ENCODE measurements at places on chromosomes 12 and 14.
A peak's percentile ranks its signal among the peaks of the same experiment; 100 is the strongest.

GRCh38 chr14:34027990-34028495 lies 77.2 kb upstream of the EGLN3 start:
- no peaks in the 10 kb centered on the region for H3K36me3 ChIP-seq
- H3K27me3 ChIP-seq = no peaks in the 10 kb centered on the region
- no peak overlapping the region for H3K27ac ChIP-seq

DNA sequence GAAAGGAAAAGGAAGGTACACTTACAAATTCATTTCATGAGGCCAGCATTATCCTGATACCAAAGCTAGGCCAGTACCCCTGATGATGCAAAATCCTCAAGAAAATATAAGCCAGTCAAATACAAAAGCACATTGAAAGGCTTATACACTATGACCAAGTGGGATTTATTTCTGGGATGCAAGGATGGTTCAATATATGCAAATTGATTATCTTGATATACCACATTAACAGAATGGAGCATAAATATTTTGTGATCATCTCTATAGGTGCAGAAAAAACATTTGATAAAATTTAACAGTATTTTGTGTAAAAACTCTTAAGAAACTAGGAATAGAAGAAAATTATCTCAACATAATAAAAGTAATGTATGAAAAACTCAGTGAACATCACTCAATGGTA lies 97.0 kb upstream of the BCAT1 start:
- H3K4me3 ChIP-seq = no peak overlapping the region
- no peak for DNase-seq
- H3K27me3 ChIP-seq = no peaks in the 10 kb centered on the region
- H3K4me1 ChIP-seq = no peaks in the 10 kb centered on the region
- H3K36me3 ChIP-seq = peaks cover 24% of the 10 kb centered on the region
- H3K27ac ChIP-seq = no peak overlapping the region

DNA sequence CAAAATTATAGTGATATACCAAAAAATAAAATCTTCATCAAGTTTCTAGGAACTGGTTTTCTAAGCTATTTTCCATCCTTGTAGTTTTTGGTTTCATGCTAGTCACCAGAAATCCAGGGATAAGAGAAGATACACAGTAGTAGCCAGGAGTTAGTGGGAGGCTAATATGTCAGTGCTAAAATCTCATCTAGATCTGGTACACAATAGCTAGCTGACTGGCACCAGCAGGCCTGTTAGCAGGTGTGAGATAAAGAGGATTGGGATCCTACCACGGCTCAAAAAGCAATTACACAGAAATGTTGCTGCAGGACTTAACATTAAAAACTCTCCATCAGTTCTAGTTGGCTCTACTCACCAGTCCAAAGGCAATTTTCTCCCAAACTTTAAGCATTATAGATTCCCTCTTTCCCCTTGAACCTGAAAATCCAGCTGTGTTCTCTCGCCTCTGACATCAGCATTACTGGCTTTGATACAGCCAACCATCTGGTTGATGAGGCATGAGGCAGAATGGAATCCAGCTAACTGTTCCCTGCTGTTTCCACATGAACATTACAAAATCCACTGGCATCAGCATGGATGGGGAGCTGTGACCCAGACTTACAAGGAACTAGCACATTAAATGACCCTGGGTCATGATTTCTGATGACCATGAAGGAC lies 41.8 kb upstream of the CCDC196 start:
- DNase-seq = no peak
- no peak overlapping the region for H3K27ac ChIP-seq
- H3K4me3 ChIP-seq = no peak overlapping the region
- no peaks in the 10 kb centered on the region for H3K27me3 ChIP-seq
- 0 out of 2 replicates have a peak, but pooled peaks cover 5% of the 10 kb centered on the region for H3K36me3 ChIP-seq

- DNase-seq = no peak
- no peaks in the 10 kb centered on the region for H3K36me3 ChIP-seq
- H3K27me3 ChIP-seq = no peaks in the 10 kb centered on the region
Measured at GRCh38 chr14:100312877-100313400, 6.7 kb upstream of the SLC25A29 start.

- H3K27ac ChIP-seq = no peak overlapping the region
- no peaks in the 10 kb centered on the region for H3K27me3 ChIP-seq
- H3K36me3 ChIP-seq = no peaks in the 10 kb centered on the region
- no peak for DNase-seq
- H3K4me1 ChIP-seq = no peaks in the 10 kb centered on the region
Measured at GRCh38 chr12:64884164-64884542, 59.7 kb downstream of the TBC1D30 start.

GRCh38 chr12:3117144-3117581 lies 40.0 kb downstream of the TSPAN9 start:
- no peak overlapping the region for H3K27ac ChIP-seq
- H3K4me3 ChIP-seq = no peak overlapping the region
- H3K36me3 ChIP-seq = 0 out of 2 replicates have a peak, but pooled peaks cover 2% of the 10 kb centered on the region
- H3K27me3 ChIP-seq = no peaks in the 10 kb centered on the region
- no peak for DNase-seq

DNA sequence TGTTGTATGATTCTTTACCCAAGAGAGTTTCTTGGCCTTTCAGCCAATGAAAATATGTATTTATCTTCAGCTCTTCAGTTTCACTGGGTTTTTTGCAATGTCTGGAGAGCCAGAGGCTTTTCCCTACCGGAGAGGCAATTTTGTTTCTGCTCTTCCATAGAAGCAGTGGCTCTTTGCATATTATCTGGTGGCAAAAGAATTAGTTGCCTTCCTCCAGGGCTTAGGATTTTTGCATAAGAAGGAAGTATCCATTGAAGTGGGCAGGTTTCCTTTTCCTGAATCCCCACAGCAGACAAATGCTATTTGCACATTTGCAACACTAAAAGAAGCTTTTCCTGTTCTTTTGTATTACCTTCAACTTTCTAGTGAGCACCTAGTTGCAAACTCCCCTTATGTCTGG lies 75.2 kb downstream of the NTS start:
- H3K36me3 ChIP-seq = peaks cover 16% of the 10 kb centered on the region
- peak; percentile 59 for DNase-seq
- peaks cover 7% of the 10 kb centered on the region for H3K4me1 ChIP-seq
- no peaks in the 10 kb centered on the region for H3K27me3 ChIP-seq
- peak overlapping the region; percentile 38 for H3K4me3 ChIP-seq

DNA sequence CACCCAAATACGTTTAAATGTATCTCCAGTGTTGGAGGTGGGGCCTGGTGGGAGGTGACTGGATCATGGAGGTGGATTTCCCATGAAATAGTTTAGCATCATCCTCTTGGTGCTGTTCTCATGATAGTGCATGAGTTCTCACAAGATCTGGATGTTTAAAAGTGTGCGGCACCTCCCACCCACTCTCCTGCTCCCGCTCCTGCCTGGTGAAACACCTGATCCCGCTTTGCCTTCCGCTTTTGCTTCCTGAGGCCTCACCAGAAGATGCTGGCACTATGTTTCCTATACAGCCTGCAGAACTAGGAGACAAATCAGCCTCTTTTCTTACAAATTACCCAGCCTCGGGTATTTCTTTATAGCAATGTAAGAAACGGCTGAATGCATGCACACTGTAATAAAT lies 20.1 kb downstream of the EIF5 start:
- no peaks in the 10 kb centered on the region for H3K36me3 ChIP-seq
- no peaks in the 10 kb centered on the region for H3K27me3 ChIP-seq
- H3K27ac ChIP-seq = no peak overlapping the region

DNA sequence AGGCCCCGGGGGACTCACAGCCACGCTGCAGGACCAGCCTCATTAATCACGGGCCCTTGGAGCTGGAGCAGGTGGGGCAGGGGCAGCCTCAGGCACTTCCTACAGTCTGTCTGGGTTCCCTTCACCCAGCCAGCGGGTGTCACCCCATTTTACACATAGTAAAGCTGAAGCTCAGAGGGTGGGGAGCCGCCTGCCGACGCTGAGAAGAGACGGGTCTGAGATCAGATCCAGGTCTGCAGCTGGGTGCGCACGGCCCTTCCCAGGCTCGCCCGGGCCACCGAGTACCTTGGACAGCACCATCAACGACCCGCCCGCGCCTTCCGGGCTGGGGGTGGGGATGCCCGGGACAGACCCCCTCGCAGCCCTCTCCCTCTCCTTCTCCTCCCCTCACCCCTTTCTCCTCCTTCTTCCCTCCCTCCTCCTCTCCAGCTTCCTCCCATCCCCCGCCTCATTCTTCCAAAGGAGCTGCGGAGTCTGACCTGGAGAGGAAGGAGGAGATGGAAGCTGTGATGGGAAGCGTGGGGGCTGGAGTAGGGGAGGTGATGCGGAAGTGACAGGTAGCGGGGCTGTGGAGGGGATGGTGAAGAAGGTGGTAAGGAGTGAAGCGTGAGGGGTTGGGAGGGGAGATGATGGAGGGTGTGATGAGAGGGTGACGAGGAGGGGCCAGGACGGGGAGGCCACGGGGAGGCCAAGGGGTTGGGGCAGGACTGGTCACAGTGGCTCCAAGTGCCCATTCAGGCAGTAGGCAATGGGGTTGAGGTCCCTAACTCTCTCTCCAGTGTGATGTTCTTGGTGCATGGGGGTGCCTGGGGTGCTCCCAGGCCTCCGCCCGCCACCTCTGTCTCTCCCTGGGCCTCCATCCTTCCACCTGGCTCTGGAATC lies 8.8 kb downstream of the DTX1 start:
- H3K4me3 ChIP-seq = peak overlapping the region; percentile 56
- H3K36me3 ChIP-seq = no peaks in the 10 kb centered on the region
- peaks cover 4% of the 10 kb centered on the region for H3K4me1 ChIP-seq
- DNase-seq = peak; percentile 85
- H3K27me3 ChIP-seq = no peaks in the 10 kb centered on the region
- no peak overlapping the region for H3K27ac ChIP-seq

- H3K27ac ChIP-seq = no peak overlapping the region
- no peak overlapping the region for H3K4me3 ChIP-seq
- DNase-seq = no peak
- no peaks in the 10 kb centered on the region for H3K4me1 ChIP-seq
Measured at GRCh38 chr12:6165395-6165794, 34.8 kb upstream of the CD9 start.

GRCh38 chr14:94474581-94475031 lies 1.4 kb downstream of the SERPINA9 start:
- H3K4me3 ChIP-seq = no peak overlapping the region
- no peak overlapping the region for H3K27ac ChIP-seq
- H3K27me3 ChIP-seq = no peaks in the 10 kb centered on the region
- no peaks in the 10 kb centered on the region for H3K4me1 ChIP-seq

DNA sequence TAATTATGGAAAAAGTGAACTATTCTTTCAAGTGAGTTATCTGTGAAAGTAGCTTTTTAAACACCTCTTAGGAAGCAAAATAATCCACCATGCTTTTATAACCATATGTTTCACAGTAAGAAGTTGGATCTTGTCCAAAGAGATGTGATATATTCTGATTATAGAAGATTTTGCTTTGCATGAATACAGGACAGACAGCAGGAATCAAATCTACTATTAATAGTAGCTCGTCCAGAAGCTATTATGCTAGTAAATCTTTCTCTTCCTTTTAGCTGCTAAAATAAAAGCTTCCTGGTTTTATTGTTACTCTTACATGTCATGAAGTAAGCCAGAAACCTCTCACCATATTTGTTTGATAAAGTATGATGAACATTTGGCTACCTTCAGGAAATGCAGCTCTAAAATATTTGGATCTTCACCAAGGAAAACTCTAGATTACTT lies 257.0 kb downstream of the IPO8 start:
- no peaks in the 10 kb centered on the region for H3K4me1 ChIP-seq
- H3K27ac ChIP-seq = no peak overlapping the region
- H3K27me3 ChIP-seq = no peaks in the 10 kb centered on the region
- H3K4me3 ChIP-seq = no peak overlapping the region
- no peak for DNase-seq

DNA sequence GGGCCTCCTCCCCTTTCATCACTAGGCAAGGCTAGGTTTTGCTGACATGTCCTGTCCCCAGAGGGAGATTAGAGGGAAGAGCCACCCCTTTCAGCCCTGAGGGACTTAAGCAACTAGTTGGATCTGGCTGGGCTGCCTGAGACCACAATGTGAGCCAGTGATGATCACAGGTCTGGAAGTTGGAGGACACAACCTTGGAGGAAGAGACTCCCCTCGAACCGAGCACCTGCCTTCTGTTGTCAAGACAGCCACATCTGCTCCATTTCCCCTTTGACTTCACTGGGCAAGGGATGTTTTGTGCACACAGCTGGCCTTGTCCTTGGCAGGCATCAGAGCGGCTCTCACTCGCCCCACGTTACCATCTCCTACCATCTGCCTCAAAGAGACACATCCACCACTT lies 31.4 kb downstream of the MVK start:
- no peak for DNase-seq
- no peaks in the 10 kb centered on the region for H3K4me1 ChIP-seq
- H3K36me3 ChIP-seq = no peaks in the 10 kb centered on the region
- no peaks in the 10 kb centered on the region for H3K27me3 ChIP-seq
- no peak overlapping the region for H3K27ac ChIP-seq

GRCh38 chr12:110811972-110812371 lies 34.8 kb upstream of the CCDC63 start:
- H3K27ac ChIP-seq = no peak overlapping the region
- no peak for DNase-seq
- no peak overlapping the region for H3K4me3 ChIP-seq

GRCh38 chr12:114696443-114697242 lies 12.7 kb upstream of the TBX3 start:
- H3K27me3 ChIP-seq = peaks cover 99% of the 10 kb centered on the region
- H3K4me1 ChIP-seq = peaks cover 2% of the 10 kb centered on the region
- no peak overlapping the region for H3K27ac ChIP-seq
- peak; percentile 41 for DNase-seq
- no peak overlapping the region for H3K4me3 ChIP-seq

DNA sequence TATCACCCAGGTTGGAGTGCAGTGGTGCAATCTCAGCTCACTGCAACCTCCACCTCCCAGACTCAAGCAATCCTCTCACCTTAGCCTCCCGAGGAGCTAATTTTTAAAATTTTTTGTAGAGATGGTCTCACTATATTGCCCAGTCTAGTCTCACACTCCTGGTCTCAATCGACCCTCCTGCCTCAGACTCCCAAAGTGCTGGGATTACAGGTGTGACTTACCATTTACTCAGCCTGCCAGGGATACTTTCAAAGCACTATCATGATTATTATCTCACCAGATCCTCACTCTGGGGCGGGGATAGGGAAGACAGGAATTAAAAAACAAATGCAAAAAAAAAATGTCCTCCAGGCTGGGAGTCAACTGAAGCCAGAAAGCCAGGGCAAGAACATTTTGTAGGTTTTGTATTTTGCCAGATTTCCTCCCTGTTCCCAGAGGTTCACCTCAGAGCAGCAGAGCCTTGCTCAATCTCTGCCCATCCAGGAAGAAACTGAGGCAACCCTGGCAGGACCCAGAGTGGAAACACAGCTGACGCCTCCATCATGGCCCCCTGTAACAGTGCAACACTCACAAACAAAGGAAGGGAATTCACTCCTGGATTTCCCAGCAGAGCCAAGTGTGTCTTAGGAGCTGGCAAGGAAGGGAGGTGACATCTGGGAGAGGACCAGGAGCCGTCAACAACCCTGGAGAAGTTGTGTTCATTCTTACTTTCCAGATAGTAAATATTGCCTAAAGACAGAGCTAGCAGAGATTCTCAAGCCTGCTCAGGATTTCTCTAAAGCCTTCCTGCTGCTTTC lies 73.9 kb downstream of the IRF2BPL start:
- H3K4me3 ChIP-seq = no peak overlapping the region
- H3K27ac ChIP-seq = peak overlapping the region; percentile 50
- no peak for DNase-seq
- H3K27me3 ChIP-seq = no peaks in the 10 kb centered on the region
- peaks cover 16% of the 10 kb centered on the region for H3K4me1 ChIP-seq
